ENCODE measurements at places on chromosomes 11 and 22.

DNA sequence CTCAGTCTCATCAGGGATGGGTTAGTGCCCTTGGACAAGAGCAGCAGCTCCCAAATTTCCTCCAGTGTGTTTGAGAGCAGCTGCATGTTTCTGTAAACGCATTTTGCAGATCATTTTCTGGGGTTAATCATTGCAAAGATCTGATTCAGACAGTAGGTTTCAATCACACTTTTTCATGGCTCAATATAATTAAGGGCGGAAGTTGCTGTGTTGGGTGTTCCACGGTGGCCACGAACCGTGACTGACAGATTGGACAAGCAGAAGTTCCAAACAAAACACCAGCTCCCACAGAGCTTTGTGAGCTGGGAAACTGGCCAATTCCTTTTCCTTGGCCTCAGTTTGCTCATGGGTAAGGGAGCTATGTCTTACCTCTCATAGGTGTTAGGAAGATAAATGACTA, 8.4 kb upstream of the RASSF10 start:
- no peak for DNase-seq

DNA sequence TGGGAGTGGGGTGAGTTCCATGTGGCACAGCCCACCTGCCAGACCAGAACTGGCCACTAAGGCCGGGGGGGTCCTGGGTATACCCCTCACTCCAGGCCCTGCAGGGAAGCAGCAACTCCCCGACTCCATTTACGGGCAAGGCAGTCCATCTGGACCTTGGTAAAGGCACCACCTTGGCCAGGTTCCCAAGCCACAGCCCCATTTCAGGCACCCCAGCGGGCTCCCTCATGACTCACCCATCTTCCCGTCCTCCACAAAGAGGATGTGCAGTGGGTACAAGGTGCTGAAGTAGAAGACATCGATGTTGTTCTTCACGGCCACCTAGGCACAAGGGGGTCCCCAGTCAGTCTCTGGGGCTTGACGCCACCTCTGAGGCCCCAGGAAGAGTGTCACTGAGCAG, 15.7 kb upstream of the RASL10A start:
- no peak for DNase-seq

GRCh38 chr22:39429916-39430575, 26.8 kb upstream of the MGAT3 start:
- DNase-seq = no peak

DNA sequence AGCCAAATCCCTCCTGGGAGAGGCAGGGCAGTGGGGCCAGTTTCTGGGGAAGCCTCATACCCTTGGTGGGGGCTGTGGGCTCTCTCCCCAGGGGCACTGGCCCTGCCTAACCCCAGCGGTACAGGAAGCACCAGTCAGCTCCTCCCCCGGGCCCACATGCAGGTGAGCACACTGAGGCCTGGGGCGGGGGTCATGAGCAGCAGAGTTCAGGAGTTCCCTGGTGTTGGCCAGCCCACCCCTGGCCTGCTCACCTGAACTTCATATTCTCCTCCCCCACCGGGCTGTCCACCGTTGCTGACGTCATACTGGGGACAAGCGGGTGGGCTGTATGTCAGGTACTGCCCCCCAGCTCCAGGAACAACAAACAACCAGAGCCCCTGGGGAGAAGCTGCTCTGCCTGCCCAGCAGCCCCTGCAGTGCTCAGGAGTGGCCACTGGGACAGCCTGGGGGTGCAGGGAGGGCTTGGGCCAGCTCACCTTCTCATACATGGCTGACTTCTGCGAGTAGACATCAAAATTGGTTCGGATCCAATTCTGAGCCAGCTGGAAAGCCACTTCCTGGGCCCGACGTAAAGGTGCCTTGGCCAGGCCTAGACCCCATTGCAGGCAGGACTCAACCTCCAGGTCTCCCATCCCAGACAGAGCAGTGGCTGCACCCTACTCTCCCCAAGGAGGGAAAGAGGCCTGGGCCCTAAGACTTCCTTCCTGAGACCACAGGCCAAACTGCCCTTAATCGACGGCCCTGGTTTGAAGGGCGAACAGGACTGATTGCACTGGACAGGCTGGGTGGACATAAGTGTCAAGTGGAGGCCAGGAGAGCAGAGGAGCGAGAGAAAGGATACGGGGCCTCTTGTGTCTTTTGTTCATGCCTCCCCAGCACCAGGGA, 20.8 kb downstream of the TREH start:
- DNase-seq = no peak

- DNase-seq = peak; percentile 29
Measured at GRCh38 chr22:46592390-46592872, 27.8 kb upstream of the GRAMD4 start.

GRCh38 chr11:17506314-17506713, 29.7 kb upstream of the ABCC8 start:
- no peak for DNase-seq

Data from stimulated activated CD8-positive, alpha-beta memory T cell treated with anti-CD3 and anti-CD28 coated beads, Interleukin-12 subunit alpha, Interleukin-12 subunit beta, amount 100 ng/mL, for 1 hour (primary cell).